ENCODE measurements at places on chromosomes 12 and 14. TPM values are rescaled to one million over a fixed set of nuclear protein-coding genes. Genes with fewer than 3 reads are reported as not detected.

NGDN gene
- 31.2 TPM for total RNA-seq

FAM222A gene
- 1.2 TPM for total RNA-seq

TAS2R31 gene
- 2.2 TPM for total RNA-seq

OR11G2 gene
- total RNA-seq: not detected

ANKRD33 gene
- total RNA-seq: not detected

ENDOU gene
- not detected for total RNA-seq

RASSF9 gene
- 0.68 TPM for total RNA-seq

TRPV4 gene
- total RNA-seq: 0.75 TPM

DNA sequence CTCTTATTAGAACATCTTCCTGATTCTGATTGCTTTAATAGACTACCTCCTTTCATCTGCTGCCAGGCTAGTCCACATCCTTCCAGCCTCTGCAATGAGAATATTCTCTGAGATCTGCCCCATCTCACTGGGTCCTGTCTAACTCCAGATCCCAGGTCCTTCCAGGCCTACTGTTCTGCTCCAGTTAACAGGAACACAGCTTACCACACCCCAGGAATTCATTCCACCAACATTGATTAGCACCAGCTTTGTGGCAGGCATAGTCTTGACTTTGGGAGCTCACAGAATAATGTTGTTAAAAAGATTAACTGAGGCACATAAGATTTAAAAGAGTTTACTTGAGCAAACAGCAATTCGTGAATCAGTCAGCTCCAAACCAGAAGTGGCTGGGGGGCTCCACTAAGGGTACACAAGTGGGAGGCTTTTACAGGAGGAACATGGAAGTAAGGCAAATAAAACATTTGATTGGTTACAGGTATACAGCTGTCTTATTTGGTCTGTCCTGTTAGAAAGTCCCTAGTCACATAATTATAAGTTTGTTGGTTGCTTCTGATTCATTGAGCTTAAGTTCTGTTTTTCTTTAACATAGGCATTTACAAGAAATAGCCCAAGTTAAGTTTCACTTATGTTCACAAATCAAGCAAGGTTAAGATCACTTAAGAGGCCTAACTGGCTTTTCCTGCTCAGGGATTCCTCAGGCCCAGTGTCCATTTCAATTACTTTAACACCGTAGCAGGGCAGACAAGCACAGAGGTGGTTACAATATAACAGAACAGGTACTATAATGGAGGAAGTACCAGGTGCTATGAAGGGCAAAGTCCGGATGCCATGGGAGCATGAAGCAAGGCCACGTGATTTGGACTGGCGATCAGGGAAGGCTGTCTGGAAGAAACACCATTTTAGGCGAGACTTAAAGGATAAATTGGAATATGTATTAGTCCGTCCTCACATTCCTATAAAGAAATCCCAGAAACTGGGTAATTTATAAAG lies 12.2 kb upstream of the MYH7 start:
- no peak for DNase-seq
- H3K27me3 ChIP-seq: no peaks in the 10 kb centered on the region
- H3K27ac ChIP-seq: no peak overlapping the region
- no peaks in the 10 kb centered on the region for H3K36me3 ChIP-seq
- H3K4me1 ChIP-seq: no peaks in the 10 kb centered on the region

- no peak for DNase-seq
- H3K27me3 ChIP-seq: no peaks in the 10 kb centered on the region
- peaks cover 10% of the 10 kb centered on the region for H3K4me1 ChIP-seq
- peaks cover 18% of the 10 kb centered on the region for H3K36me3 ChIP-seq
Measured at GRCh38 chr12:68630050-68630449, 19.4 kb downstream of the RAP1B start.

- DNase-seq: peak; percentile 65
- H3K36me3 ChIP-seq: no peaks in the 10 kb centered on the region
- H3K27me3 ChIP-seq: peaks cover 5% of the 10 kb centered on the region
Measured at GRCh38 chr12:94571556-94571955, 78.8 kb downstream of the TMCC3 start.

GRCh38 chr14:55188686-55189295 lies 2.6 kb downstream of the DLGAP5 start:
- no peaks in the 10 kb centered on the region for H3K27me3 ChIP-seq
- H3K4me3 ChIP-seq: no peak overlapping the region
- no peak overlapping the region for H3K27ac ChIP-seq
- H3K4me1 ChIP-seq: no peaks in the 10 kb centered on the region
- DNase-seq: peak; percentile 33
- H3K36me3 ChIP-seq: no peaks in the 10 kb centered on the region

GRCh38 chr14:44846232-44846824 lies 115.4 kb downstream of the KLHL28 start:
- H3K4me1 ChIP-seq: no peaks in the 10 kb centered on the region
- no peaks in the 10 kb centered on the region for H3K27me3 ChIP-seq
- DNase-seq: no peak
- H3K27ac ChIP-seq: no peak overlapping the region
- no peak overlapping the region for H3K4me3 ChIP-seq
- no peaks in the 10 kb centered on the region for H3K36me3 ChIP-seq

GRCh38 chr12:29744365-29744764 lies 39.4 kb downstream of the TMTC1 start:
- no peaks in the 10 kb centered on the region for H3K36me3 ChIP-seq
- H3K4me3 ChIP-seq: no peak overlapping the region
- no peak for DNase-seq
- H3K27ac ChIP-seq: no peak overlapping the region
- H3K27me3 ChIP-seq: no peaks in the 10 kb centered on the region

DNA sequence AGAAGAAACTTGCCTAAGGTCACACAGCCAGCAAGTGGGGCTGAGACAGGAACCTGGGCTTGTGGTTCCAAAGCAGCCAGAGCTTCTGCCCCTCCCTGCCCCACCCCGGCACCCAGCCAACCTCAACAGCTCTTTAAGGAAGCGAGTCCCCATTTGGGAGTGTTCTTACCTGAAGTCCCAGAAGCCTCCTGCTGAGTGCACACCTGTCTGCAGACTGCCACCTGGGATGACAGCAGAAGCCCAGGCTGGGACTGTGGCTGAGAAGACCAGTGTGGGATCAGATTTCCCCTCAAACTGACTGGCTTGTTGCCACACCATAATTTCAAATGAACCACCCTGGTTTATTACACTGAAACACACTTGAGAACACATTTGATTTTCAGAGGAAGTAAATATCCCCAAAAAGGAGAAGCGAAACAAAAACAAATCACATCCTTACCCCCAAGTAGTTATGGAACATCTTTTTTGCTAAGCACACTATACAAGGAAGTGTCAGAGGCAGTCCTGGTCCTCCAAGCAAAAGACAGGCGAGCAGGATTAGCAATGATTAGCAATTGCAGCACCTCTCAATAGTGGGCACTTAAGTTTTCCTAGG lies 6.3 kb upstream of the RIN3 start:
- no peaks in the 10 kb centered on the region for H3K27me3 ChIP-seq
- H3K4me3 ChIP-seq: no peak overlapping the region
- peaks cover 22% of the 10 kb centered on the region for H3K4me1 ChIP-seq
- H3K36me3 ChIP-seq: no peaks in the 10 kb centered on the region
- DNase-seq: no peak
- no peak overlapping the region for H3K27ac ChIP-seq

DNA sequence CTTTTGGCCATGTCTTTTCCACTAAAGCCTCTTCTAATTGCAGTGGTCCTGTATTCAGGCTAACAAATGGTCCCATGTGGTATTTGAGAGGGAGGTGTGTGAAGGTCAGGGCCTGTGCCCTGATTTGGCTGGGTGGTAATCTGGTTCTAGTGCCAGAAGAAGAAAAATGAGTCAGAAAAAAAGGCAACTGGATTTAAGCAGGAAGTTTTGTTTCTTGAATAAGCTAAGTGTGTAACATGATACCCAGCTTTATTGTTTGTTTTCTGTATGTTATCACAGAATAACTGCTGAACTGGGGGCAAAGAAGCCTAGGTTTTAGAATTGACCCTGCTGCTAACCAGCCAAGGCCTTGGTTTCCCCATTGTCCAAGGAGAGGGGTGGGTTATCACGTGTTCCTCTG lies 134.0 kb downstream of the ANO6 start:
- peaks cover 20% of the 10 kb centered on the region for H3K36me3 ChIP-seq
- no peaks in the 10 kb centered on the region for H3K4me1 ChIP-seq
- no peak overlapping the region for H3K27ac ChIP-seq
- no peaks in the 10 kb centered on the region for H3K27me3 ChIP-seq

- H3K4me1 ChIP-seq: peaks cover 17% of the 10 kb centered on the region
- no peak overlapping the region for H3K4me3 ChIP-seq
- no peak for DNase-seq
- H3K27ac ChIP-seq: peak overlapping the region; percentile 22
- no peaks in the 10 kb centered on the region for H3K27me3 ChIP-seq
Measured at GRCh38 chr12:47393403-47393790, 312.4 kb downstream of the RPAP3 start.

DNA sequence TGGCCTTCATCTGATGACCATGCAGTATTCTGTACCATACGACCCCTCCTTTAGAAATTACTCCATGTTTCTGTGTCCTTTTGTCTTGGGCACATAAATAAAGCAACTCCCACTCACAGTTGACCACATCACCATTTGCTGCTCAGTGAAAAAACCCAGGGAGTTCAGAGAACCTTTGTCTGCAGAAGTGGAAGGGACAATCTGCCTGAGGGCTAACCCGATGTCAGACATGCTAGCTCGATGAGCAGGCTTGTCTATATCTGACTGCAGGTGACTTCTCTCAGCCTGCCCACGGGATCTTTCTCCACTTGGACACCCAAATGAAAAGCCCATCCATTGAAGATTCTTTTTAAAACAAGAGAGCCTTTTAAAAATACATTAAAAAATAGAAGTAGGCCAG lies 45.7 kb upstream of the GRIP1 start:
- no peaks in the 10 kb centered on the region for H3K4me1 ChIP-seq
- H3K27me3 ChIP-seq: no peaks in the 10 kb centered on the region
- no peaks in the 10 kb centered on the region for H3K36me3 ChIP-seq

DNA sequence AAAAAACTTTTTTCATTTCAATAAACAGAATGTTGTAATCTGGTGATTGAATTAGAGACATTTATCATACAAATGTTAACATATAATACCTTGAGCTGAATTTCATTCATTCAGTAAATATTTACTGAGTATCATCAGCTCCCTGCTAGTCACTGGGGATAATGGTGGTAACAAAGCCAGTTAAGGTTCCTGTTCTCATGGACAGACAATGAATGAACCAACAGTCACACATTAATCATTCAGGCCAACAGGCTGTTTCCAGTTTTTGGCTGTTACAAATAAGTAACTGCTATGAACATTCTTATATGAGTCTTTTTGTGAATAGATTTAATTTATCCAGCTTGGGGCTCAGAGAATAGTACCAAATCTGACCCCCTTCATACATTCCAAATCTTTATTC lies 13.5 kb downstream of the EXD2 start:
- no peaks in the 10 kb centered on the region for H3K4me1 ChIP-seq
- no peak overlapping the region for H3K27ac ChIP-seq
- no peaks in the 10 kb centered on the region for H3K36me3 ChIP-seq

DNA sequence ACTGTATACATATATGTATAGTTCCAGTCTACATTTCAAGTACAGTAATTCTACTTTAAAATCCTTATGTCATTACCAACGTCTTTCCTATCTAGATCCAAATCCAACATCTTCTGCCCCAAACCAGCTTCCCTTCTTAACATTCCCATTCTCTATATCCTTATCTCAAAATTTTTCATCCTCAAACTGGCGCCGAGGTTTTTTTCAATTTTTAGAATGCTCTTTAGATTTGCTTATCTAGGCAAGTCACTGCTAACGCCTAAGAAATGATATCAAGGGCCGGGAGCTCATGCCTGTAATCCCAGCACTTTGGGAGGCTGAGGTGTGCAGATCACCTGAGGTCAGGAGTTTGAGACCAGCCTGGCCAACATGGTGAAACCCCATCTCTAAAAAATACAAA lies 48.3 kb downstream of the RIMKLB start:
- DNase-seq: no peak
- no peak overlapping the region for H3K4me3 ChIP-seq
- H3K27ac ChIP-seq: no peak overlapping the region
- no peaks in the 10 kb centered on the region for H3K27me3 ChIP-seq
- peaks cover 8% of the 10 kb centered on the region for H3K4me1 ChIP-seq

- no peak overlapping the region for H3K4me3 ChIP-seq
- H3K36me3 ChIP-seq: no peaks in the 10 kb centered on the region
- no peaks in the 10 kb centered on the region for H3K4me1 ChIP-seq
- peaks cover 3% of the 10 kb centered on the region for H3K27me3 ChIP-seq
Measured at GRCh38 chr14:99333841-99334635, 62.0 kb upstream of the BCL11B start.

- no peak overlapping the region for H3K27ac ChIP-seq
- no peaks in the 10 kb centered on the region for H3K27me3 ChIP-seq
- no peak for DNase-seq
- H3K36me3 ChIP-seq: no peaks in the 10 kb centered on the region
- H3K4me3 ChIP-seq: no peak overlapping the region
- H3K4me1 ChIP-seq: no peaks in the 10 kb centered on the region
Measured at GRCh38 chr12:125999628-126000027, 934.4 kb downstream of the AACS start.

- no peaks in the 10 kb centered on the region for H3K27me3 ChIP-seq
- H3K4me3 ChIP-seq: no peak overlapping the region
- no peaks in the 10 kb centered on the region for H3K4me1 ChIP-seq
- H3K36me3 ChIP-seq: no peaks in the 10 kb centered on the region
- DNase-seq: no peak
Measured at GRCh38 chr12:98090731-98091130, 424.7 kb upstream of the TMPO start.

GRCh38 chr12:96314723-96315122 lies 85.5 kb downstream of the CDK17 start:
- no peak for DNase-seq
- H3K36me3 ChIP-seq: peaks cover 15% of the 10 kb centered on the region
- H3K27me3 ChIP-seq: no peaks in the 10 kb centered on the region
- H3K27ac ChIP-seq: no peak overlapping the region

- peak within 1 kb of the TSS; percentile 63 for H3K4me3 ChIP-seq
- H3K27ac ChIP-seq: no peak within 1 kb of the TSS
- H3K27me3 ChIP-seq: peaks cover 18% of the 10 kb centered on the region
- DNase-seq: peak; percentile 33
- H3K4me1 ChIP-seq: peaks cover 7% of the 10 kb centered on the region
Measured at GRCh38 chr14:59870277-59871165, at the start of gene RTN1. Gene RTN1, minus strand, starts transcription at chr14:59870776. Its CDS starts 146 bp downstream, at chr14:59870630.

DNA sequence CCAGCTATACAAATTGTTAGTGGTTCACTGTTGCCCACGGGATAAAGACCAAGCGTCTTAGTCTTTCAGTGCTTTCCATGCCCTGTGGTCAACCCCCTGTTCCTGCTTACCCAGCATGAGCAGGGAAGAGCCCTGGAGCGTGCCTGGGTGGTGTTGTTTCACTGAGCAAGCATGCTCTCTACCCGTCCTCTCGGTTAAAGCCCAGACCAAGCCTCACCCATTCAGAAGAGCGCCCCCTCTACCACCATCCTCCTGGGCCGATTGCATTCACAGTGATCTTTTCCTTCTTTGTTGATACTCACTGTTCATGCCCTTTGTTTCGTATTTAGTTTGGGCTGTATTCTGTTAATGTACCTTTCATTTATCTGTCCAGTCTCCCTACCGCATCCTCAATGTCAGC lies 25.1 kb downstream of the DYRK4 start:
- no peak overlapping the region for H3K4me3 ChIP-seq
- no peaks in the 10 kb centered on the region for H3K4me1 ChIP-seq
- H3K27me3 ChIP-seq: no peaks in the 10 kb centered on the region
- no peaks in the 10 kb centered on the region for H3K36me3 ChIP-seq
- H3K27ac ChIP-seq: no peak overlapping the region

GRCh38 chr12:33111850-33112249 lies 215.3 kb upstream of the PKP2 start:
- H3K4me3 ChIP-seq: no peak overlapping the region
- no peaks in the 10 kb centered on the region for H3K27me3 ChIP-seq
- no peak for DNase-seq
- H3K27ac ChIP-seq: no peak overlapping the region
- no peaks in the 10 kb centered on the region for H3K4me1 ChIP-seq
